ENCODE measurements at places on chromosomes 5 and 9.

DNA sequence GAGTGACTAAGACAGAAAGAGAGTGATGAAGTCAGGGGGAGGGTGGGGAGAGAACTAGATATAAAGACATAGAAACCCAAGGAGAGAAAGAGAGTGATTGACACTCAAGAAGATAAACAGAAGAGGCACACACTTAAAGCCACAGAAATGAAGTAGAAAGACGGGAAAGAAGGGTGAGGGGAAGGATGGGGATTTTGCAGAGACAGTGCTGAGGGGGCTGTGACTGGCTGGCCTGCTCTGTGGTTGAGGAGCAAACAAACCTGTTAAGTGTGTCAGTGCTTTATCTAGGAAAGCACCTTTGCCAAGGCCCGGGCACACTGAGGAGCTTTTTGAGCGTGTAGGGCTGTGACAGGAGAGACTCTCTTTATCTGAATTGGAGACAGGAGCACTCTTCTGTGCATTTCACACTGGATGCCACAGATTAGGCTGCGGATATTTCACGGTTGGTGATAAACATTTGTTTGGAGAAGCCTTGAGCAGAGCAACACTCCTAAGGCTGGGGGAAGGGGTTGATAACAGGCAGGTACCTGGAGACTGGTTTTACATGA lies 109.1 kb downstream of the DOCK2 start:
- ATAC-seq = peak; percentile 30

DNA sequence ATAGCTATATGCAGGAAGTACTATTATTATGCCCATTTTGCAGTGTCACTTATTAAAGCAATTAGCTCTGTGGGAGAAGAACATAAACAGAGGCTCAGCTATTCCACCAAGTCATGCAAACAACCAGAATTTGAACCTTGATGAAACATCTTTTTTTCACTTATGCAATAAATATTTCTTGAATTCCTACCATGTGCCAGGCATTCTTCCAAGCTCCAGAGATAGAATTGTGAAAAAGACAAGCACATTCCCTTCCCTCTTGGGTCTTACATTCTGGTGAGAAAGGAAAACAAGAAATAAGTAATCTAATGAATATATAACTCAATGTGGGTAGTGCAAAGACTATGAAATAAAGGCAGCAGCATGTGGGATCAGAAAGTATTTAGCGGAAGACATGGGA lies 32.1 kb upstream of the ADRB2 start:
- no peak for ATAC-seq

DNA sequence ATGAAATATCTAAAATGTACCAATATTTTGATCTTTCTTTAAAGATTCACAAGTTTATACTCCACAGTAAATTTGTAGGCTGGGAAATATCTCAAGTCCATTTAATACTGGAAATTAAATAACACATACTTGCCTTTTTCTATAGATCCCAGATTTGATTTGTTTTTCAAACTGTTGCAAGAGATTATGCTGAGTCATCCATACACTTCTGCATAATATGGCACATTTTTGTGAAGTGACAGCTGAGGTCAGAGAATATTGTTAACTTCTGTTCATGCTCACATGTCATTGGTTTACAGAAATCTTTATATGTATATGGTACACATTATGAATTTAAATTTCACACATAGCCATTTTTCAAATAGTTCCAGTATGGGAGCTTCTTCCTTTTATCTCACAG lies 1066.3 kb upstream of the NUDT12 start:
- ATAC-seq = no peak

GRCh38 chr9:21294904-21295538 lies 10.1 kb downstream of the IFNA5 start:
- ATAC-seq = no peak

DNA sequence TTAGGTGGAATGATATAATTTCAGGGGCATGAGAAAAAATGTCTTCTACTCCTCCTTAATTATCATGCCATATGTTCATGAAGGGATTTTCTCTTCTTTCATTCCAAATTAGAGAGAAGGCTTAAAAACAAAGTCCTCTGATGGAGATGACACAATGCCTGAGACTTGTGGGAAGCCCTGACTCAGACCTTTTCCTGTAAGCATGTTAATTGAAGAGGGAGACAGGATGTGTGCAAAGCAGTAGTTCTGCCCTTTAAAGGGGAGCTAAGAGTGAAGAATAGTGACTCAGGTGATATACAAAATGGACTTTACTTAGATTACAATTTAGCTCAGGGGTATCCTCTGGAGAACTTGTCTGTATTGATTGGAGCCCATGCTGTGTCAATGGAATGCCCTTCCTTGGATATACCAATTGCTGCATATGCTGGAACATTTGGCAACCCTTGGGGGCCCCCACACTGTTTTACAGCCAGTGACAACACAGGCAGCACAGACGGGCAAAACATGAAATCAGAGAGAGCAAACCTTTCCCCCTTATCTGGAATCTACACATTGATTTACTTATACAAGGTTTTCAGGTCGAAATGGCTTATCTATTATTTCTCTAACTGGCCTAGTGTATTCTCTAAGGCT lies 81.3 kb downstream of the IZUMO3 start:
- ATAC-seq = no peak

- ATAC-seq = peak; percentile 51
Measured at GRCh38 chr5:160657068-160657507, 194.9 kb downstream of the ATP10B start.

GRCh38 chr5:1278656-1279442 lies 16.0 kb downstream of the TERT start:
- no peak for ATAC-seq

DNA sequence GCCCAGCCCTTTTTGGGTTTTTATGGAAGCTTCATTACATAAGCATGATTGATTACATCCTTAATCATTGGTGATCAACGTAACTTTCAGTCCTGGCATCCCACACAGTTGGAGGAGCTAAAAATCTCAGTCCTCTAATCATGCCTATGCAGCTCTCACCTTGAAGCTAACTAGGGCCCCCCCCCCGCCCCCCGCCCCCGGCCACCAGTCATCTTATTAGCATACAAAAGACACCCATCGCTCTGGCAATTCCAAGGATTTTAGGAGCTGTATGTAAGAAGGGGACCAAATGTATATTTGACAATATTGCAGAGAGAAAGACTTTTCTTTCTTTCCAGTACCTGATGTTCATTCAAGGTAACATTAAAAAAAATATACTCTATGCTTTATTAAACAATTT lies 19.0 kb downstream of the ENC1 start:
- ATAC-seq = no peak

GRCh38 chr5:17828681-17829080 lies 194.4 kb downstream of the TAF11L14 start:
- no peak for ATAC-seq

DNA sequence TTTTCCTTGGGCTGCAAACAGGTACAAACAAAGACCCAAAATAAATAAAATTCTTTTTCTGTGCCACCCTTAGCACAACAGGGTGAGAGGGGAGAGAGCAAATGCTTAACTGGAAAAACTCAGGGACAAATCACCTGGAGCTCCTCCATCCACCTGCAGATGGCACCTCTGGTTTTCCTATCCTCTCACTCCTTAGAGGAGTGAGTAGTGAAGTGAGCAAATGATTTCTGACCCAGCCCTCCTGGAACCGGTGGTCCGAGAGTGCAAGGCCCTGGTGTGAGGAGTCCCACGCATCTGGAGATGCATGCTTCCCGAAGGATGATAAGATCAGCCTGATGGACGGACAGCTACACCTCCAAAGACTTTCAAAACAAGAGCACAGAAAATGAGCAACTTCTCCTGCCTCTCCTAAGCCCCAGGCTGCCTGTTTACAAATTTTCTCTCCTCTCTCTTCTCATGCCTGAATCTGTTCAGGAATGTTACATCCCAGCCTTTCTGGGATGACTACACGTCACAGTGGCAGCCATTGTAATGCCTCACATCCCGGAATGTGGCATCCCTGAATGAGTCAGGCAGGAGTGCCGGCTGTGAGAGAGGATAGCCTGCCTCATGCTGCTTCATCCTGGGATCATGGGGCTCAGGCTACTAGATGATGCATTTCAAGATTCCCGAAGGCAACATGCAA lies 86.4 kb downstream of the ADRB2 start:
- no peak for ATAC-seq

DNA sequence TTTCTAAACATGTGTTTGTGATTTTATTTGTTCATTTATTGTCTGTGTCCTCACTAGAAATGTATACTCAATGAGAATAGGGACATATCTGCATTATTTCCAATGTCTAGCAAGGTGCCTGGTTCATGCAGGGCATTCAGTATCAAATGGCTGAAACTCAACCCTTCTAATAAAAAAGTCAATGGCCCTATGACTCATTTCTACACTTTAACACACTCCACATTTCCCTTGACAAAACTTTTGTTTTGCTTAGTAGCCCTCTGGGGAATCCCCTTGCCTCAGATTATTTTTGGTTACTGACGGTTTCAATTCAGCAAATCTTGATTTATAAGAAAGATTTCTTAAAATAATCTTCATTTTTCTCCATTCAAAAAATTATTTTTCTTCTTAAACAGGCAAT lies 206.0 kb upstream of the DMRTA1 start:
- peak; percentile 63 for ATAC-seq

GRCh38 chr9:90787771-90788460 lies 13.7 kb upstream of the SYK start:
- ATAC-seq = no peak

- ATAC-seq = no peak
Measured at GRCh38 chr5:176144508-176144907, 93.7 kb upstream of the SIMC1 start.

GRCh38 chr9:134809292-134809691 lies 71.3 kb upstream of the FCN2 start:
- no peak for ATAC-seq

GRCh38 chr5:17219469-17219868 lies 2.0 kb downstream of the BASP1 start:
- no peak for ATAC-seq

GRCh38 chr9:134642385-134643181 lies 980 bp downstream of the COL5A1 start:
- ATAC-seq = no peak

DNA sequence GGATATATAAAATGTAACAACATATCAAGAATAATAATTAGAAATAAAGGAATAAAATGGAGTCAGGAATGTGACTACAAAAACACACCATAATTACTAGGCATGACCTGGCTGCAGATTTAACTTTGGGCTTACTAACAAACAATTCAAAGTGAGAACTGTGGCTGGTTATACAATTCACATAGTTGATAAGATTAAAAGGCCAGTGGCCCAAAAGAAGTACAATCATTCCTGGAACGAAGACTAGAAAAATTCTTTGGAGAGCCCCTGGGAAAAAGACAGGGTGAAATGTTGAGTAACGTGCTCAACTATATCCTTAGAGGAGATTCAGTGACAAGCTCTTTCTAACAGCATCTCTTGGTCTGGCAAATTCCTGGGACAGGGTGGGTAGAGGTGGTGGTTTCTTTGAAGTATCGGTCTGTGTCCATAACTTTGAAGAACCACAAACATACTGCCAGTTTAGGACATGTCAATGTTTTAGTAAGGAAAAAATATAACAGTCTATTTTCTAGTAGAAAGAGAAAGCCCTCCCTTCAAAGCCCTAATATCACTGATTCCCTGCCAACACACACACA lies 75.0 kb upstream of the IL6ST start:
- no peak for ATAC-seq

DNA sequence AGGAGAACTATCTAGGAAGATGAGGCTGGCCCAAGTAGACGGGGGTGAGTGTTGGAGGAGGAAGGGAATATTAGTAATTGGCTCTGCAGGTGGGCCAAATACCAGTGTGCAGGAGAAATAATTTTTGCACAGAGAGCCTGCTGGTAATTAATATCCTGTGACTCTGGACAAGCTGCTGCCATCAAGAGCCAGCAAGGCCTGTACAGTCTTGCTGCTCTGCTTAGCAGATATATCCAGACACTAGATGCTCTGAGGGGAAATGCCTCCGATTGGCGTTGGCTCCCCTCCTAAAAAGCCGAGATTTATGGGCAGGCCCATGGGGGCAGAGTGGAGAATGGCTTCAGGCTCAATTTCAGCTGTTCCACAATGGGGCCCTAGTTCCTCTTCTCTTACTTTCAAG lies 29.6 kb upstream of the ASTN2 start:
- no peak for ATAC-seq

- ATAC-seq = no peak
Measured at GRCh38 chr9:109604781-109605180, 106.7 kb upstream of the PTPN3 start.

DNA sequence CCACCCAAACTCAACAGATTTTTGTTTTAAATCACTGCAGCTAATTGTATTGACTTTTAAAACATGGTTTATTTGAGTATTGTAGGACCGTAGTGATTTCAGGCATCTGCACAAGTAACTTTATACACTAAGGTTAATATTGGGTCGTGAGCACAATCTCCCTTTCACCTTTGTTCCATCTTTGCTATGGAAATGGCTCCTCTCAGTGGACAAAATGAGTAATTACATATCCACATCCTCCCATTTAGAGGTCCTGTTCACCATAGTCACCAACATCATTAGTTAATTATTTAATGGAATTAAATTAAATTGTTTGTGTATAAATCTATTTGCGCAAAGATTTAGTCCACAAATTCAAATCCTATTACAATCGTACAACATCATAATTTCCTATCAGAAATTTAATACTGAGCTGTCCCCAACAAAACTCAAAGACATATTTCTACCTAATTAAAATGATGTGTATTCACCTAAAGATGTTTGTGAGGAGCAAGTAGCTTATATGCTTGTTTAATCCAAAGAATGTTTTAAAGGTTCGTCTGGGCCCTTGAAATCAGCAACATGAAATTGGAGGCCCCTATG lies 173.0 kb upstream of the DAPK1 start:
- ATAC-seq = no peak

GRCh38 chr5:150575745-150576448 lies 64.6 kb upstream of the SYNPO start:
- ATAC-seq = no peak

GRCh38 chr5:134479839-134480238 lies 45.6 kb upstream of the JADE2 start:
- no peak for ATAC-seq

DNA sequence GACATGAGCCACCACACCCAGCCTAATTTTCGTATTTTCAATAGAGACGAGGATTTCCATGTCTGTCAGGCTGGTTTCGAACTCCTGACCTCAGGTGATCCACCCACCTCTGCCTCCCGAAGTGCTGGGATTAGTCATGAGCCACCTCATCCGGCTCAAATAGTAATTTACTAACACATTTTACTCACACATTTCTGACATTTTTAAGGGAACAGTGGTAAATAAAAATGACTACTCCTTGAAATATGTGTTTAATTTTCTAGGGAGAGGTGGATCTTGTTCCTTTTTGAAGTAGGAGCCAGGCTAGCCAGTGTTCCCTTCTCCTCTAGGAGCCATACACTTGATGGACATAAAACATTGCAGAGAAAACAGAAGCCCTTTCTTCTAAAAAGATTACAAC lies 55.2 kb upstream of the ERBIN start:
- ATAC-seq = no peak
